ENCODE measurements at places on chromosomes 16 and 17.

DNA sequence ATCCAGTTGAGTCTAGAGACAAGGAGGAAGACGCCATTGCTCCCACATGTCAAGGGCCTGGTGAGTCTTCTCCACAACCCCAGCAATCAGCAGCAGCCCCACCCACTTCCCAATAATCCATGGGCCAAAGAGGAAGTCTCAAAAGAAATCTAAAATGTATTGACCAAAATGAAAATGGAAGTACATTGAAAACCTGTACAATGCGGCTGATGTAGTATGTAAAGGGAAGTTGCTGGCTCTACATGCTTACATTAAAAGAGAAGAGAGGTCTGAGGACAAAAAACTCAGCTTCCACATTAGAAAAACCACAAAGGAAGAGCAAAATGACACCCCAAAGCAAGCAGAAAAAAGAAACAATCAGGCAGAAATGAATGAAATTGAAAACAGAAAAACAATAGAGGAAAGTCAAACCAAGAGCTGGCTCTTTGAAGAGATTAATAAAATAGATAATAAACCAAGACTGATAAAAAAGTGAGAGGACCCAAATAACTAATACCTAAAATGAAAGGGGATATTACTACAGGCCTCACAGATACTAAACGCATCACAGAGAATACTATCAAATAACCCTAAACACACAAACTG is 100.6 kb upstream of the METRNL start:
- no peak for DNase-seq

GRCh38 chr17:29430275-29430674 is 40.1 kb downstream of the TAOK1 start:
- no peak for DNase-seq

- peak; percentile 70 for DNase-seq
Observed at GRCh38 chr17:49390548-49391324, 23.9 kb downstream of the PHB1 start.

GRCh38 chr16:65950211-65950610 is 416.3 kb upstream of the CDH5 start:
- DNase-seq = no peak

DNA sequence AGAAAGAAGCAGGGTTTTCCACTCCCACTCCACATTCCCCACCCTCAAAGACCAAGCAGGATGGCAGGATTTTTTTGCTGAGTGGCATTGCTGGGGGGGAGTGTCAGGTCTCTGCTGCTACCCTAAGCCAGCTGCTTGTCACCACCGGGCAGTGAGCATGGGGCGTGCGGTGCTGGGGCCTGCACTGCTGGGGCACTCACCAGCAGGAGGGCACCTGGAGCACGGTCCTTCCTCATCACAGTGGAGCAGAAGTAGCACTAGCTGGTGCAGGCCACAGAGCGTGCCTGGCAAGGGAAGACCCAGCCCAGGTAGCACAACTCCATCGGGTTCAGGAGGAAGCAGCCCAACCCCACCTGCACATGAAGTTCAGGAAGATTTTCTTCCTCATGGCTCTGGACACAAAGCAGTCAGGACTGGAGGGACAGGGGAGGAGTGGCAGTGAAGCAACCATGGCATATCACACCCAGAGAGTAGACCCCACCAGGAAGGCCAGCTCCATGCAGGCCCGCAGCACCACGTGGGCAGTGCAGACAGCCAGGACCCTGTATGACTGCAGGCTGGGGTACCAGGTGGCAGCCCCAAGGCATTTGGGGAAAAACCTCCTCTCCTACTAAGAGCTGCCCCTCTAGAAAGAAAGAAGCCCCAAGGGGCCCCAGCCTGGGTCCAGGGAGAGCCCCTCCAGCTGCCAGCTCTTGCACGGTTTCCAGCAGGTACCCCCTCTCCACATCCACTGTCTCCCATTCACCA is 16.7 kb upstream of the MYO18A start:
- no peak for DNase-seq

- DNase-seq = no peak
Observed at GRCh38 chr17:82334622-82335394, 1.2 kb upstream of the SECTM1 start.

- DNase-seq = no peak
Observed at GRCh38 chr16:67114793-67115192, 5.1 kb downstream of the PHAF1 start.

DNA sequence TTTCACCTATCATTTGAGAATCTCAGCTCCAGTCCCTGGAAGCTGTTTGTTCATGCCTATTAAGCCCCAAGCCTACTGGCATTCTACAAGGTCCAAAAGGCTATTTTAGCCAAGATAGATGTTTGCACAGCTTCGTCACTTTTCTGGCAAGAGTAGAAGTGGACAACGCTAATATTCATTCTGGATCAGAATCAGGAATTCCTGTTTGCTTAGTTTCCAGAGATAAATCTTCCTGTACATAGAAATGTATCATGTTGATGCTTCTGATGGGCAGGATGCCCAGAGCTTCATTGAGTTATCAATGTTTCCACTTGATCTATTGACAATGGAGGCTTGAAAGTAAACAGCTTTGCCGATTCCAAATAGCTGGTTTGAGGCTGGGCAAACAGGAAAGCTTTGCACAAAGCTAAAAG is 260.7 kb upstream of the CA10 start:
- no peak for DNase-seq

DNA sequence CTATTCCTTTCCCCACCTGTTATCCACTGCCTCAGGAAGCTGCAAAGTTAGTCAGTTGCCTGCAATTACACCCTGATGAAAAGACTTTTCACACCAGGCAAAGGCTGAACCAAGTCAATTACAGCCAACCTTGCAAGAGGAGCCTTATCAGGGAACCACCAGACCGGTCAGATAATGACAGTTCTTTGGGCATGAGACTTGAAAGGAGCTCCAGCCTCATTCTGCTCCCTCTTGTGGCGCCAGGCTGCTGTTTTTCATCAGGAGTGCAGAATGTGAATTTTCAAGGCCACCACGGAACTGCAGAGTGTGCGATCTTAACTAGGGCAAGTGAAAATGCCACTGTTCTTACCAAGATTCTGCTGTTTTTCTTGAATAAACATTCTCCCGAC is 22.5 kb downstream of the DNAI2 start:
- DNase-seq = peak; percentile 57

- DNase-seq = no peak
Observed at GRCh38 chr17:79650861-79651260, 40.0 kb upstream of the RBFOX3 start.

- no peak for DNase-seq
Observed at GRCh38 chr17:32275060-32276042, 9.7 kb downstream of the RHBDL3 start.

- DNase-seq = no peak
Observed at GRCh38 chr16:81873206-81873605, 94.1 kb downstream of the PLCG2 start.

GRCh38 chr16:82033683-82034300 is 1.3 kb upstream of the HSD17B2 start:
- no peak for DNase-seq

GRCh38 chr16:72561-73548 is at the start of gene RHBDF1:
Gene RHBDF1, minus strand, starts transcription at chr16:72631. Its CDS starts 7,616 bp downstream, at chr16:65015.
- DNase-seq = no peak

- peak; percentile 55 for DNase-seq
Observed at GRCh38 chr16:21302898-21303528, 24.9 kb upstream of the CRYM start.

- DNase-seq = no peak
Observed at GRCh38 chr17:42653179-42654124, 5.6 kb upstream of the TUBG2 start.

DNA sequence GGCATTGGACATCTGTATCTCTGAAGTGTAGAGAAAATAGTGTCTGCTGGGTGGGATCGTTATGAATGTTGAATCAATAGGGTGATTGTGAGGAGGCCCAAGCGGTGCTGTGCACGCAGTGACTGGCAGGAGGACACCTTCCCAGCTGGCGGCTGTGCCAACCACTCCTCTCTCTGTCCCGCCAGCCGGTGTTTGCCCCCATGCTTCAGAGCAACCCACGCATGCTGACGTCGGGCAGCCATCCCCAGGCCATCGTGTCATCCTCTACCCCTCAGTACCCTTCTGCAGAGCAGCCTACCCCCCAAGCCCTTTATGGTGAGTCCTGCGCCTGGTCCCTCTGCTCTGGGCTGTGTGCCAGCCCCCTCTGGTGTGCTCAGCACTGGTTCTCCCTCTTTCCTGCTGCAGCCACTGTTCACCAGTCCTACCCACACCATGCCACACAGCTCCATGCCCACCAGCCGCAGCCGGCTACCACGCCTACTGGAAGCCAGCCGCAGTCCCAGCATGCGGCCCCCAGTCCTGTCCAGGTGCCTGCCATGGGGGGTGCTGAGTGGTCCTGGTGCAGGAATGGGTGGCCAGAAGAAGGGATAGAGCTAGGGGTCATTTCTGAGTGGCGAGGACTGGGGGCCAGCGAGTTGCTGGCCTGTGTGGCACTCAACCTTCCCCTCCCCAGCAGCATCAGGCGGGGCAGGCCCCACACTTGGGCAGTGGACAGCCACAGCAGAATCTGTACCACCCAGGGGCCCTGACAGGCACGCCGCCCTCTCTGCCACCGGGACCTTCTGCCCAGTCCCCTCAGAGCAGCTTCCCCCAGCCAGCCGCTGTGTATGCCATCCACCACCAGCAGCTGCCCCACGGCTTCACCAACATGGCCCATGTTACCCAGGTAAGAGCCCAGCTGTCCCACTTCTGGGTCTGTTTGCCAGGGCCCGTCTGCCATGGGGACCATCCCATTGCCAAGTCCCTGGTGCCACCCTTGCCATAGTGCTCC is 11.0 kb downstream of the TUFM start:
- no peak for DNase-seq

DNA sequence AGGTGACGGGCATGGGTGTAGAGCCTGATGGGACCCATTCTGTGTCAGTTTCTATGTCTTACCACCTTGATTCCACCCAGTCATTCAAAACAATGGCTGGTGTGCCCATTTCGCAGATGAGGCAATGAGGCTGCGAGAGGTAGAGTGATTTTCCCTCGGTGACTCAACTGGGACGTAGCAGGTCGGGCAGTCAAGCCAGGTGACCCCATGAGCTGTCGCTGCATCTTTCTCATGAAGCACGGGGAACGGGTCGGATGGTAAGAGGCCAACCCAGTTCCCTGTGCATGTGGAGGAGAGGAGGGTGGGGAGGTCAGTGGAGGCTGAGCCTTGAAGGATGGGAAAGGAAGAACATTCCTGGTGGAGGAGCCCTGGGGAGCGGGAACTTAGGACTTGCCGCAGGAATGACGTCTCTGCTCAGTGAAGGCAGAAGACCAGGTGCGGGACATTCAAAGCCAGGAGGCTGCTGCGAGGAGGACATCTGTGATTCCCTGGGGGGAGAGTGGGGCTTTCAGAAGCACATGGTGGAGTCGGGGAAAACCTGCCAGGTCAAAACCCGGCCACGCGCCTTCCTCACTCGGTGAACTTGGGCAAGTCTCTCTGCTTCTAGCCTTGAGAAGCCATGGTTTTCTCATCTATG is 1.1 kb downstream of the IL21R start:
- DNase-seq = no peak

DNA sequence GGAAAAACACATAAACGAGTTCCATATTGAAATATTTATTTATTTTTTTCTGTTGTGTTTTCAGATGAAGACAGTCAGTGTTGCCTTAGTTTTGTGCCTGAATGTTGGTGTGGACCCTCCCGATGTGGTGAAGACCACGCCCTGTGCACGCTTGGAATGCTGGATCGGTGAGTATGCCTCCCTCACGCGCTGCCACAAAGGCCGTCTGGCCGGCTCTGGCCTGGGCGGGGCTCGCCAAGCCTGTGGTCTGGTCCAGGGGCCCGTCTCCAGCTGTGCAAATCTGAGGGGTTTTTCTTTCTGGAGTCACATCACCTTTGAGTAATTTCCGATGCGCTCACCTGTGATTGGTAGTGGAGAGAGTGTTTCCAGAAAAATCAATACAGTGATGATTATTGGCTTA is 81.0 kb downstream of the RPTOR start:
- DNase-seq = no peak

DNA sequence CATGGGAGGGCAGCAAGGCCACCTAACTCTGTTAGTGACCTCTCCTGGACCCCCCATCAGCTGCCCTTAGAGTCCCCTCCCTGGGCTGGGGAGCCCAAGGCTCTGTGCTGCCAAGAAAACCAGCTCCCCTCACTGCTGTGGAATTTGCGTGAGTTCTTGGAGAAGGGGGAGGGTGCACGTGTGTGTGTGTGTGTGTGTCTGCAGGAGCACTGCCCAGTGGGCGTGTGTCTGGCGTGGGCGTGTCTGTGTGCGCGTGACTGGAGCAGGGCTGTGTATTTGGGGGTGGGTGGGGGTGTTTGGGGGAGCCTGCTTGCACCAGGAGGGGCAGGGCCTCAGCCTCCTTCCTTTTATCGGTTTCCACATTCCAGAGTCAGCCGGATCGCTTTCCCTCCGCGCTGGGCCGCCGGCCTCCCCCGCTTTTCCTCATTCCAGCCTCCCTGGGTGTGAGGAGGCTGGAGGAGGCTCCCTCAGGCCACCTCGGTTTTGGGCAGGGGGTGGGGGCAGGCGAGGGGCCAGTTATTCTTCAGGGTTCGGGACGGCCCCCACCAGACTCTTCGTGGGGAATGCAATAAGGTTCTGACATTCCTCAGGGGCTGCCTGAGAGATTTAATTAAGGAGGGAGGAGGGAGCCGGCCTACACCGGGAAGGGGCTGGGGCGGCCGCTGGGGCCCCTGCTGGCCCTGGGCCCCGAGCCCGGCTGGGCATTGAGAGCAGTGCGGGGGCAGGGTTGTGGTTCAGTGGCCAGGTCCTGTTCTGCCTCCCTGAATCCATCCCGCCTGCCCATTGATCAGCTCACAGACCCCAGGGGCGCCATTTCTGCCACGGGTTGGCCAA is 2.5 kb downstream of the VASN start:
- DNase-seq = no peak

GRCh38 chr16:65235339-65236177 is 113.7 kb upstream of the CDH11 start:
- no peak for DNase-seq

DNA sequence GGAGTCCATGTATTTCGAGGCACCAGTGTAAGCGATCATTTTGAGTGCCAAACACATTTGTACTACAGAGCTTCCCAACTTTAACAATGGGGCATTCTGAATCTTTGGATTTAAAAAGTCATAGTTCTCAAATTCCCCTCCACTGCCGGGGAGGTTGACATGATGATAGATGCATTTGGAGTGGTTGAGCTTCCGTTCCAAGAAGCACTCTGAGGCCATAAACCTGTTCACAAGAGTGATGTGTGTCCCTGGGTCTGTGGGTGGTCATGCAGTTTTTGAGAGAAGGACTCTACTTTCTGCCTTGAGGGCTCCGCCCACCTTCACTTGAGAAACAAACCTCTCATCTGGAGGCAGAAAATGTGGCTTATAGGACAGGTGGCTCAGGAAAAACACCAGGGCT is 43.7 kb downstream of the IRX5 start:
- DNase-seq = no peak

- no peak for DNase-seq
Observed at GRCh38 chr17:34990921-34991365, 10.6 kb downstream of the LIG3 start.

DNA sequence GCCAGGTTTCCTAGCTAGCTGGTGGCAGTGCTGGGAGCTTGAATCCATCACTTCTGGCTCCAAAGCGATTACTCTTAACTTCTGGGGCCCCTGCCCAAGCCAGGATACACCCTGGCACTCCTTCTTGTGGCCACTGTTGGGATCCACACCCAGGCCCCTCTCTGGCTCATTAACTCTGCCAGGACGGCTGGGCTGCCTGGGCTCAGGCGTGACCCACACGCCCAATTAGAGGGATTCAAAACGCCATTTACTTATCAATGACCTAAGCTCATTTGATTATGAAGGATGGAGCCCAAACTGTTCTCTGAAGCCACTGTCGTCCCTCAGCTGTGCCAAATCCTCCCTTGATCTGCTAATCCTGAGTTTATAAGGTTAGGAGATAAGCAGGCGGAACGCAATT is 79.7 kb upstream of the BRD7 start:
- DNase-seq = no peak

All from Karpas-422 (cell line).